ENCODE measurements at places on chromosomes 4 and X.
A peak's percentile ranks its signal among the peaks of the same experiment; 100 is the strongest.

DNA sequence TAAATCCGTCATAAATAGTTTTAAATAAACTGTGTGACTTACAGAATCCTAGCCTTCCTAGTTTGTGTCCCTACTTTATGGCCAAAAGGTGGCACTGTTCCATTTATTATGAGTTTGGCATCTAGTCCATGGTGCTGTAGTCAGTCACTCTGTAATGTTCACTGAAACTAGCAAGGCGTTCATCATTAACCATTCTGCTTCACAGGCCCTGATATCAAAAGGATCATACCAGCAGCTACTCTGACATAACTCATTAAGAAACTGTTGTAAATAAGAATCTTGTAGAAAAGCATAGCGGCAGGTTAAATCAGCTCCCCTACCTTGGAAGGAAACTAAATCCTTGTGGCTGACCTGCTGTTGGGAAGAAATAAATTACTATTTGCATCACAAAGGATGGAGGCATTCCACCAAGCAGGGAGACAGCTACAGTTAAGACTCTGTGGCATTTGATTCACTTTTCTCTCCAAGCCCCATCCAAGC is 919.6 kb upstream of the DIAPH2 start:
- DNase-seq: peak; percentile 8

DNA sequence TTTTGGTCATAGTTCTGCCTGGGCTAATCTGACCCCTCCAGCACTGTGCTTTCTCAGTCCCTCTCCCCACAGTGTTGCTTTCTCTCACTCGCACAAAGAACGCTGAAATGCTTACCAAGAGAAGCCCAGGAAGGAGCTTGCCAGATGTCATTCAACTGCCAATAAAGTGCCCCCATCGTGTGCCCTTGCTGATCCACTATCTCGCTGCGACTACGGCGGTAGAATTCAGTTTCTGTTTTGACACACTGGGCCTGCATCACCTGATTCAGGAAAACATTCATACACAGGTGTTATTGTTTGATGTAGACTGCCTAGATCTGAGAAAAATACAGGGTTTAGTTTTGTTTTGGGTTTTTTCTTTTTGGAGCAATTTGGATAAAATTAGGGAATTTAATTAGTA is 121.2 kb downstream of the MANBA start:
- DNase-seq: no peak

DNA sequence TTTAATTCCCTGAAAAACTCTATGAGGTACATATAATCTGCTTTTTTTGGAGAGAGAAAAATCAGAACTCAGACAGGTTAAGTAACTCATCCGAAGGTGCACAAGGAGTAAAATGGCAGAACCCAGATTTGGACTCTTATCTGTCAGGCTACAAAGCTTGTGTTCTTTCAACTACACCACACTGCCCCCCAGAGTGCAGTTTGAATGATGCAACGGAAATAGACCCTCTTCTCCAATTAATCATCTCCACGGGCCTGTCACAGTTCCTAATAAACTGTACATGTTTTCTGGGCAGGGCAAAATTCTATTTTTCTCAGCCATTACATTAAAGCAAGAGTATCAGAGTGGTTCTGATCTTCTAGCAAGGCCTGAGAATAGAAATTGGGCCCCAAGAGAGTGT is 35.3 kb upstream of the DCX start:
- no peak for DNase-seq

- no peak for DNase-seq
Measured at GRCh38 chr4:184833046-184833838, 7.5 kb upstream of the ACSL1 start.

- DNase-seq: peak; percentile 86
Measured at GRCh38 chrX:11758400-11759171, 549 bp downstream of the MSL3 start.

DNA sequence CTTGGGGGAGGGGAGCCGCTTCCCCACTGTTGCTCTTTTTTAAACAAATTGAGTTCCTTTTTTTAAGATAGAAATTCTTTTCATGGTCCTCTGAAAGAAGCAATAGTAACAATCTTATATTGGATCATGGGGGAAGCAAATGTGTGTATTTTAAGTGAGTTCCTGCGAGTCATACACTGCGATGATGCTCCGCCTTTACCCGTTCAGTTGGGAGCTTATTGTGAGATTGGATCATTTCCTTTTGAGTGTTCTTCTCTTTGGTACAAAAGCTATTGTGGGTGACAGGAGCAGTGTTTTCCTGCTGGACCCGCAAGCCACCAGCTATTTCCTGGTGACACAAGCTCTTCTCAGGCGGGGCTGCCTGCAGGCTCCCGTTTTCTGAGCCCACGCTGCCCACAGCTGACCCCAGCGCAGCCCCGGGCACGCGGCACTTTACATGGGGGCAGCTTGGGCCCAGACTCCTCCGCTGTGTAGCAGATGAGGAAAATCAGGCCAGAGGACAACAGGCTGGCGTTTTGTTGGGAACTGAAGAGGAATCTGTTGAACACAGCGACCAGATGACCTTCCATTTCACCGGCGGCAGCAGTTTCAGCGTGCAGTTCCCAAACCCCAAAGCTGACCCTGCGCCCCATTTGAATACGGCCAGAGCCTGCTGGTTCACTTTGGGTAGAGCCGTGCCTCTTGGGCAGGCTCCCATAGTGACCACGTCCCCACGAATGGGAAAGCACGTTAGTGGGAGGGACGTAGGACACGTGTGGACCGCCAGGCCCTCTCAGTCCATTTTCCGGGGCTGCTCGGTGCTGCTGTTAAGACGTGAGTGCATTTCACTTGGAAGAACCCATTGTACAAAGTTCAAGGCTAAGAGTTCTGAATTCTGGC is 12.2 kb downstream of the TADA2B start:
- no peak for DNase-seq

DNA sequence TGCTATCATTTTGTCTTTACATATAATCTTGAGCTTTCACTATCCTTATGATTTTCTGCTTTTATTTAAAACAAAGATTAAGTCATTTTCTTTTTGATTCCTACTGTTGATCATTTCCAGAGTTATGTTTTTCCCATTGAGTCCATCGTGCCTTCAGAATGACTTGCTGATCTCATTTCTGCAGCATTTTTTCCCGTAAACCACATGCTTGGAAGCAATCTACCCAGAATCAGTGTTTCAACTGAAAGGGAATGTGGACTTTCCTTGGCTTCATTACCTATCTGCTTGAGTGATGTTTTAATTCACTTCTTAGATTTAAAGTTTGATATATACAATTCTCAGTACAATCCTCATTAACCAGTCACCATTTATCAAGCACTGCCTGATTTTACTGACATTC is 192.4 kb upstream of the FSTL5 start:
- DNase-seq: no peak

GRCh38 chr4:84167564-84167963 is 331.5 kb downstream of the NKX6-1 start:
- DNase-seq: peak; percentile 7

DNA sequence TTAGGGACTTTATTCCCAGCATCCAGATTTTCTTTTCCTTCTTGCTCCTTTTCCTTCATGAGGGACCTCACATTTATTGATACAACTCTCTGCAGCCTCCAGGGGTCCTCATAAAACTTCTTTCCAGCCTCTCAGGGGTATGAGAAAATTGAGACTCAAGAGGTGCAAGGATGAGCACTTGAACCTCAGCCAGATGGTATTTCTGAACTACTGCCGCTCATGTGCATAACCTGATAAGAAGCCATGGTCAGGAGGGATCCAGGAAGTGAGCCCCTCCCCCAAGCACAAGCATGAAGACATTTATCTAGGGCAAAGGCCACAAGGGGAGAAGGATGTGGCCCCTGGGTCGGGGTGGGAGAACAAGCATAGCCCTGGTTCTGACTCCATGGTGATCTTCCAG is 73.3 kb downstream of the TSPAN7 start:
- DNase-seq: no peak

GRCh38 chr4:47750788-47751187 is 87.1 kb downstream of the CORIN start:
- DNase-seq: no peak

DNA sequence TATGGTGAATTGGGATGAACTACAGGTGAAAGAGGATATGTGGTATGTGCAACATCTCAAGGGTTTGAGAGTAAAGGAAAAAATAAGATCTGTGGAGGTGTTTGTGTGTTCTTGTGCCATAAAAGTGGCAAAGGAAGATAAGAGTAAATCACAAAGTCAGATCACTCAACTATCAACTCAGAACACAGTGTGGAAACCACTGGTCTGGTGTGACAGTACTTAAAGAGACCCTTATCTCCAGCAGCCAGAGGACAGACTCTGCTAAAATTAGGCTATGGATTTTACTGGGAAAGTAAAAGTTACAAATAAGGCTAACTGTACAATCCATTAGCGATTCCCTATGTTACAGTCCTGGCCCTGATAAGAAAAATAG is 54.0 kb upstream of the PRDM8 start:
- DNase-seq: no peak

GRCh38 chrX:84873176-84873575 is 130.5 kb upstream of the APOOL start:
- no peak for DNase-seq

GRCh38 chrX:154375156-154375504 is 696 bp upstream of the FLNA start:
- no peak for DNase-seq

GRCh38 chr4:169849456-169849855 is 91.7 kb upstream of the HPF1 start:
- no peak for DNase-seq

DNA sequence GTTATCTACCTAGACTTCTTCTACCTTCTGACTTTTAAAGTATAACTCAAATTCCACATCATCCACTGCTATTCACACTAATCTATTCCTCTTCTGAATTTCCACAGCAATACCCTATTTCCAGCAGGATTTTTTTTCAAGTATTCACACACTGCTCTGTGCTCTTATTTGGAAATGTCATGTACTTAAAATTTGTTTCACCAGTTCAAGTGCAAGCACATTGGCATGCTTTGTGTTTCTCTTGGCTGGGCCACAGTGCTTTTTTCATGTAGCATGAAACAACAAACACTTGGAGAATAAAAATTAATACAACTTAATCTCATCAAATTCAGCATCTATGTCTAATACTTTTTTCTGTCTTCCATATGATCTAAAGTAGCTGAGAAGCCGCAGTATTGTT is 161.8 kb upstream of the PCDH18 start:
- DNase-seq: no peak

GRCh38 chrX:71184803-71185495 is 38.1 kb upstream of the GJB1 start:
- DNase-seq: no peak

- DNase-seq: peak; percentile 9
Measured at GRCh38 chr4:132101526-132101925, 1047.6 kb upstream of the PCDH10 start.

GRCh38 chr4:7510066-7510465 is 75.3 kb upstream of the PSAPL1 start:
- DNase-seq: no peak
